ENCODE measurements at places on chromosomes 4 and X.

DNA sequence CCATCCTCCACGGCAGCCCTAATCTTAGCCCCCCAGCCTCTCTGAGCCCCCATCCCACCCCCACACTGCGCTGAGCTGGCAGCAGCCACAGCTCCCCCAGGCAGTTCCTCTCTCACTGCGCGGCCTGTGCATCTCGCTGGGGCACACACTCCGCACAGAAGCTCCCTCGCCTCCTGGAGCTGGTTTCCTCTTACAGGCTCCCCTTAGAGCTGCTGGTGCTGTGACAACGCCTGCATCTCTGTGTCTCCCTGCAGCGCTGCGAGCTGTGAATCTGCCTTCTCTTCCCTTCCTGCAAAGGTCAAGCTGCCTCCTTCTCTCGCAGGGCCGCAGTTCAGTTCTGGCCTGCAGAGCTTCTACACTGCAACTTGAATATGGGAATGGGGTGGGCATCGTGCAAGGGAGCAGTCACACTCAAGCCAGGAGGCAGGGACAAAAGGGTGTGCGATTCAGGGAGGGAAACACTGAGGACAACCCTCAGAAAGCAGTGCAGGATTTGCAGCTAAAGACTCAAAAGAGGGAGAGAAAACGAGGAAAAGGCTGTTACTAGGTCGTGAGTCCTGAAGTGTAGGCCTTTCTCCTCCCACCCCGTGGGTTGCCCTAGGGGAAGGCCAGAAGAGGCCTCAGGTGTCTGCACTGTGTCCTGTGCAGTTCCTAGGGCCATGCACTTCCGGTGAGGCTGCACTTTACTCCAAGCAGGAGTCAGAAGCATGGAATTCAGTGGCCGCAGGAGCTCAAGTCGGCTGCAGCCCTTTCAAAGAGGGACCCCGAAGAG, 87.0 kb downstream of the BCOR start:
- no peak for DNase-seq

GRCh38 chr4:7559741-7560395, 125.1 kb upstream of the PSAPL1 start:
- peak; percentile 82 for DNase-seq

DNA sequence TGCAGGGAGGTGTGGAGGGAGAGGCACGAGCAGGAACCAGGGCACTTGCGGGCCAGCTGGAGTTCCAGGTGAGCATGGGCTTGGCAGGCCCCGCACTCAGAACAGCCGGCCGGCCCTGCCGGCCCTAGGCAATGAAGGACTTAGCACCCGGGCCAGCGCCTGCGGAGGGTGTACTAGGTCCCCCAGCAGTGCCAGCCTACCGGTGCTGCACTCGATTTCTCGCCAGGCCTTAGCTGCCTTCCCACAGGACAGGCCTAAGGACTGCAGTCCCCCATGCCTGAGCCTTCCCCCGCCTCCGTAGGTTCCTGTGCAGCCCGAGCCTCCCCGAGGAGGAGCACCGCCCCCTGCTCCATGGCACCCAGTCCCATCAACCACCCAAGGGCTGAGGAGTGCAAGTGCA, 18.0 kb upstream of the NFKB1 start:
- DNase-seq: no peak

DNA sequence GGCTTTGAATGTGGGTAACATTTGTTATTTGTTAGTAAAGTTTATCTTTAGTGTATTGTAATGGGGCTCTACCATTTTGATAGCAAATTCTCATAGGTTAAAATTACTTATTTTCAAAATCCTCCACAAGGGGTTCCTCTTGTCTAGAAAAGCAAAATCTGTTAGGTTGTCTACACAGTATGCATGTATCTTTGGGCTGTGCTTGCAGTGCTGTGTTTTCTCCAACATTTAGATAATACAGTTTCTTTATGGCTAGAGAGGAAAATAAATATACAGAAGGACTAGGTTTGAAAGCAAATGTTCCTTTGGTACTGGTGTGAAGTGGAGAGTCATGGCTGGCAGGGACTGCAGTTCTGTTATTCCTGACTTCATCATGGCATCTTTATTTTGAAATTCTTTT, 40.3 kb downstream of the POLR2B start:
- DNase-seq: no peak

DNA sequence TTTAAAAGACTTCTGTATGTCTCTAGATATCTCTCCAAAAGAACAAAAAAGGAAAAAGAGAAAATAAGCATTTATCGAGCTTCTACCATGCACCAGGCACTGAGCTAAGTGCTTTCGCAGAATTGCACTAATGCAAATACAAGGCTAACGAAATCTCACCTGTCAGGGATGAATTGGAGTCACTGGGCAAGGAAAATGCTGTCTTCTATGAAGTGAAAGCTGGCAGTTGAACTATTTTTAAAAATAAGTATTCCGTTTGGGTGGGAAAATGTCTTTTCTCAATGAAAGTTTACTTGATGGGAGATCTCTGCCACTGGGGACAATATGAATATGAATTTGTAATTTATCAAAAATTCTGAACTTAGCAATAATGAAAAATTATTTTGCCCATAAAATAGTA, 47.6 kb downstream of the COL25A1 start:
- DNase-seq: no peak

- DNase-seq: peak; percentile 67
Measured at GRCh38 chrX:12767856-12768255, 23.4 kb upstream of the PRPS2 start.

- no peak for DNase-seq
Measured at GRCh38 chr4:2534904-2535375, 1.5 kb upstream of the FAM193A start.

DNA sequence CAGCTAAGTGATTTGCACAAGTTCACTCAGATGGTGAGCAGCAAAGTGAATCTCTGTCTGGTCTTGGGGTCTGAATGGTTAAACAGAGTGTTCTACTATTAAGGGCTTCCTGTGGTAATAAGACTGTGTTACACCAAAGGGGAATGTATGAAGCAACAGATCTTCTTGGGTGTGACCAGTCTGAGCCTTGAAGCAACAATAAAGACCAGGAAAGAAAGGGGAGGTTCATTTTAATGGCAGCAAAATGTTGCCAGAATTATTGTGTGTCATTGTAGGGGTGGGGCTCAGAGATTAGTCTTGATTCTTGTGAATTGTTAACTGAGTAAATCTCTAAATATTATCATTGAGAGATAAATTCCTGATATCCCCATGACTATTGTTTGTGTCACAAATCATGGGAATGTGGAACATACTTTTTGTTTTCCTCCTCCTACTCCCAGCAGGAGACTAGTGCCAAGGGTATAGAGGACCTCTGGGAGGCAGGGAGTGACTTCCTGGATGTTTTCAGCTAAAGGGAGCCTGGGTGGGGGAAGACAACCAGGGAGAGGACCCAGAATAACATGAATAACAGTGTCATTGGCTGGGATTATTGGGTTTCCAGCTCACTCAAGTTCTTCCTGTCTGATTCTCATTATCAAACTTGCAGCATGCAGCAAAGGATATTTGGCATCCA, 141.4 kb upstream of the PAK3 start:
- no peak for DNase-seq

GRCh38 chrX:137427816-137428215, 138.1 kb upstream of the ZIC3 start:
- no peak for DNase-seq

GRCh38 chr4:6208416-6208815, 8.1 kb upstream of the JAKMIP1 start:
- DNase-seq: no peak

DNA sequence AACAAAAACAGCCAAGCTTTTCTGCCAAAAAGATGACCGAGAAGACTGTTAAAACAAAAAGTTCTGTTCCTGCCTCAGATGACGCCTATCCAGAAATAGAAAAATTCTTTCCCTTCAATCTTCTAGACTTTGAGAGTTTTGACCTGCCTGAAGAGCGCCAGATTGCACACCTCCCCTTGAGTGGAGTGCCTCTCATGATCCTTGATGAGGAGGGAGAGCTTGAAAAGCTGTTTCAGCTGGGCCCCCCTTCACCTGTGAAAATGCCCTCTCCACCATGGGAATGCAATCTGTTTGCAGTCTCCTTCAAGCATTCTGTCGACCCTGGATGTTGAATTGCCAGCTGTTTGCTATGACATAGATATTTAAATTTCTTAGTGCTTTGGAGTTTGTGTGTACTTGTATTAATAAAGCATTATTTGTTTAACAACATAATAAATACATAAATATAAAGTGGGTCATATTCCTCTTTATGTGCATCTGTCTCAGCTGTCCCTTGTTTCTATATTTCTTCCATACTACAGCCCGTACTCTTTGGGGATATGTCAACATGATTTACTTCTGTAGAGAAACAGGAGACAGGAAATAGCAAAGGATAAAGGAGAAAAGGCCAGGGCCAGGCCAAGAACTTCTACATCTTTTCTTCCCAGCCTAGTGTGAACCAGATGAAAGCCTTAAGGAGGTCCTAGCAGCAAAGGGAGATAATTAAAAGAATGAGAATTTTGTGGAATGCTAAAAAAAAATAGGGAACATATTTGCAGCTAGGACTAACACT, 667 bp downstream of the PTTG2 start:
- no peak for DNase-seq

- DNase-seq: no peak
Measured at GRCh38 chr4:131427000-131427399, 1722.1 kb upstream of the PCDH10 start.

DNA sequence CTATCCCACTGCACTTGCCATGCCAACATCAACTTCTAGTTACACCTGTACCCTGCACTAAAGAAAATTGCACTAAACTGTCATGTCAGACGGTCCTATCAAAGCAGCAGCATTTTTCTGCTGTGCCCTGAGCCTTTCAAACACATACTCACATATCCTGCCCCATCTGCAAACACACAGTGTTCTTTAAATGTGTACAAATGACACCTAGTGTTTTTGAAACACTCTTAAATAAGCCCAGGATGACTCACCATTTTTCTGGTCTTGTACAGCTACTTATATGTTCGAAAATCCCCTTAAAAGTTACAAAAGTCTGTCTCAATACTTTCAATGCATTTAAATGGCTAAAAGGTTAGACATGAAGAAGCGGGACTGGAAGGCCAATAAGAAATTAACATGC, 346.7 kb upstream of the PPARGC1A start:
- no peak for DNase-seq

GRCh38 chrX:7091923-7092322, 55.6 kb upstream of the STS start:
- DNase-seq: no peak

- no peak for DNase-seq
Measured at GRCh38 chr4:172546782-172547181, 621.8 kb upstream of the GALNT7 start.

- DNase-seq: no peak
Measured at GRCh38 chr4:24968992-24969391, 56.1 kb upstream of the CCDC149 start.

DNA sequence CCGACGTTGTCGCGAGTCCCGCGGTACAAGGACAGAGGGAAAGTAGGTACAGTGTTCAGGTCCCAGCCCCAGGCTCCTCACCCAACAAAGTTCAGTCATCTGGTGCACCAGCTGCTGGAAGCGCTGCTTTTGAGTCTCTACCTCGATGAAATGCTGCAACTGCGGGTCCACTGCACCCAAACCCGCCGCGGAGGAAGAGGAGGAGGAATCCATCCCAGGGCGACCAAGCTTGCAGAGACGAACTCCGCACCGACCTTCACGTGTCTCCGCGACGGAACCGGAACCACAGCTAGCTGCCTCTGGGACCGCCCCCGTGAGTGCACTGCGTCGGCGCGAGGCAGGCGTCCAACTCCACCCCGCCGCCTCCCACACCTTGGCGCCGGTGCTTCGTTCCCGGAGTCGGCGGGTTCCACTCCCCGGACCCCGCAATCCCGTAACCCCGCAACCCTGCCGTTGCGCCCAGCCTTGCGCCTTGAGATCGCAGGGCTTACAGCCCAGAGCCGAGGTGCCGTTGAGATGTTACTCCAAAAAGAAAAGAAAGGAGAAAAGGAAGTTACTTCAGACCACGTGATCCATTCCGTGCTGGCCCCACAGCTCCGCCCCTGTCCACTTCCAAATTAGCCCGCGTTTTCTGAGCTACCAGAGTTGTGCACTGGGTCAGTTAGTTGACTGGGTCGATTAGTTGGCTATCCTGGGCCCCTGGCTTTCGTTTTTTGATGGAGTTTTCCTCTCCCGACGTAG, at the start of gene TIMM8A:
Gene TIMM8A, minus strand, starts transcription at position 291 of the 741 bp plus-strand sequence. Its CDS starts 78 bp downstream, at position 213.
- peak; percentile 51 for DNase-seq

- no peak for DNase-seq
Measured at GRCh38 chr4:122810669-122811068, 16.0 kb upstream of the FGF2 start.

DNA sequence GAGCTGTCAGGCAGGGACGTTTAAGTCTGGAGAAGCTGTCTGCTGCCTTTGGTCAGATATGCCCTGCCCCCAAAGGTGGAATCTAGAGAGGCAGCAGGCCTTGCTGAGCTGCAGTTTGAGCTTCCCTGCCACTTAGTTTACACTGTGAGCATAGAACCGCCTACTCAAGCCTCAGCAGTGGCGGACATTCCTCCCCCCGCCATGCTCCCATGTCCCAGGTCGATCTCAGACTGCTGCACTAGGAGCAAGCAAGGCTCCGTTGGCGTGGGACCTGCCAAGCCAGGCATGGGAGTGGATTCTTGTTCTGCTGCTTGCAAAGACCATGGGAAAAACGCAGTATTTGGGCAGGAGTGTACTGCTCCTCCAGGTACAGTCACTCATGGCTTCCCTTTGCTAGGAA, 24.3 kb downstream of the PLK4 start:
- no peak for DNase-seq

DNA sequence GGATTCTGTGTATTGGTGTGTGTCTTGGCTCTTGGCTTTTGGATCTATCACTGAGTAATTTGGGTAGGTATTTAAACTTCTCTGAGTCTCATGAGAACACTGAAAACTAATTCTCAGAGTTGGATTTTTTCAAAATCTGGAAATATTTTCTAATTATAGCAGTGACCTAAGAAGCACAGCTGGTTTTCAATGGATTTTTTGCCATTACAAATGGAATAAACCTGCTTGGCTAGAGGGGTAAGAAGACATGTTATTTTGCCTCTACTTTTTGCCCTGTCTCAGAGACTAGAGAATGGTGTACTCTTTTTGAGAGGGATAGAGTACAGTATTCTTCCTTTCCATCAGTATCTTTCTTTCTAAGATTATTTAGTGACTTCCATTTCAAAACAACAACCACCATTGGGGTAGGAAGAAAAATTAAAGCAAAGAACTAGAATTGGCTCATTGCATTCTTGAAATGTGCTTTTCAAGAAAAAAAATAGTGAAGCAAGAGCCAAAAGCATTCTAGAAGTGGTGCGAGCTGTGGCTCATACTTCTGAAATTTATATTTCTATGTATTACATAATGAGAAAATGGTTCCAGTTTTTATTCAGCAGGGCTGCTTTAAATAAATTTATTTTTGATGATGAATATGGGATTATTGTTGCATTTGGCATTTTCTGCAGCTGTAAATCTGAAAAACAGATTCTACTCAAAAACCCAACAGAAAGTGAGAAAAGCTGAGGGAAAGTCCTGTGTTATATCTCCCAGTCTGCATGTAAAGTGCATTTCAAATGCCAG, 850.2 kb upstream of the SLIT2 start:
- DNase-seq: no peak

DNA sequence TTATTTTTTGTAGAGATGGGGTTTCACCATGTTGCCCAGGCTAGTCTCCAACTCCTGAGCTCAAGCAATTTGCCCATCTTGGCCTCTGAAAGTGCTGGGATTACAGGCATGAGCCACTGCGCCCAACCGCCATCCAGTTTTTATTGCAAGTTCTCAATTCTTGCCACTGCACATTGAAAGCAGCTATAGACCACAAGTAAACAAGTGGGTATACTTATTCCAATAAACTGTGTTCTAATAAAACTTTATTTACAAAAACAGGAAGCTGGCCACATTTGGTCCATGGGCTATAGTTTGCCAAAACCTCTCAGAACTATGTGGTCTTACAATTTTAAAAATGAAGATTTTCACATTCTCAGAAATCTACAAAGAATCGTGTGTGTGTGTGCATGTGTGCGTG, 313.6 kb upstream of the RASGEF1B start:
- DNase-seq: no peak

GRCh38 chrX:150203248-150203645, 159.9 kb upstream of the MAMLD1 start:
- no peak for DNase-seq
